Activated naive CD8-positive, alpha-beta T cell treated with anti-CD3 and anti-CD28 coated beads, Interleukin-2, amount 10 ng/mL, durations not matched to agents 7 days and 5 days (primary cell): ENCODE measurements at places on chromosomes 5 and 9.

- no peak for DNase-seq
Observed at GRCh38 chr9:124661271-124661670, 109.8 kb downstream of the NR6A1 start.

- no peak for DNase-seq
Observed at GRCh38 chr5:160649304-160649703, 202.7 kb downstream of the ATP10B start.

DNA sequence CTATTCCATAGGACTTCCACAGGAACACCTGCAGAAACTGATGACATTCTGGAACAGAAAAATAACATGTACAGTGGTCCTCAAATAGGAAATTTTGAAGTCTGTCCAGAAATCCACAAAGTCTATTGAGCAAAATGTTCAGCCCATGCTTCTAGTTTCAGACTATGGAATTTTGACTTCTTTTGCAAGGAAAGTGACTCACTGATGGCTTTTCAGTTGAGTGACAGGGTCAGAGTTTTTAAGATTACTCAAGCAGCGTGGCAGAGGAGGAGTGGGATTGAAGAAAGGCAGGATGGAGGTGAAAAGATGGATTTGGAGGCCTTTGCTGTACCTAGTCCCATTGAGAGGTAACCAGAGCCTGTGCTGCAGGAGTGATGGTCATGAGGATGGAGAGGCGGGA, 151.5 kb downstream of the GOLPH3 start:
- DNase-seq: no peak

- peak; percentile 37 for DNase-seq
Observed at GRCh38 chr5:10288592-10289219, 19.0 kb downstream of the CMBL start.

DNA sequence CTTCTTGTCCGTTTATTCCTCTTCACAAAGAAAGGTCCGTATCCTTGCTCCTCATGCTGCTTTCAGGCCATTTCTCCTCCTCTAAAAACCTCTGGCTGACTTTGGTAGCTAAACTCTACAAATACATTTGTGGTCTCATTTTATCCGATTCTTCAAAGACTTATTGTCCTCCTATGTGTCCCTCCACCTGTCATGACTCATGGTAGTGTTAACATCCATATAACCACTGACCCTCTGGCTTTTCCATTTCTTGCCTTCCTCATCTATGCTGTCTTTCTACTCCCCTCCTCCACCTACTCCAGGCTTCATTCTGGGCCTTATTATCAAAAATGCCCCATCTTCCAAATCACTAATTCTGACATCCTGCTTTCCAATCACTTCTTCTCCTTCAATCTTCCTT, 4.1 kb upstream of the SEMA6A start:
- DNase-seq: no peak
